Upper lobe of right lung (tissue), 1 donor: ENCODE measurements at places on chromosomes 7 and 10.
A peak's percentile ranks its signal among the peaks of the same experiment; 100 is the strongest.

DNA sequence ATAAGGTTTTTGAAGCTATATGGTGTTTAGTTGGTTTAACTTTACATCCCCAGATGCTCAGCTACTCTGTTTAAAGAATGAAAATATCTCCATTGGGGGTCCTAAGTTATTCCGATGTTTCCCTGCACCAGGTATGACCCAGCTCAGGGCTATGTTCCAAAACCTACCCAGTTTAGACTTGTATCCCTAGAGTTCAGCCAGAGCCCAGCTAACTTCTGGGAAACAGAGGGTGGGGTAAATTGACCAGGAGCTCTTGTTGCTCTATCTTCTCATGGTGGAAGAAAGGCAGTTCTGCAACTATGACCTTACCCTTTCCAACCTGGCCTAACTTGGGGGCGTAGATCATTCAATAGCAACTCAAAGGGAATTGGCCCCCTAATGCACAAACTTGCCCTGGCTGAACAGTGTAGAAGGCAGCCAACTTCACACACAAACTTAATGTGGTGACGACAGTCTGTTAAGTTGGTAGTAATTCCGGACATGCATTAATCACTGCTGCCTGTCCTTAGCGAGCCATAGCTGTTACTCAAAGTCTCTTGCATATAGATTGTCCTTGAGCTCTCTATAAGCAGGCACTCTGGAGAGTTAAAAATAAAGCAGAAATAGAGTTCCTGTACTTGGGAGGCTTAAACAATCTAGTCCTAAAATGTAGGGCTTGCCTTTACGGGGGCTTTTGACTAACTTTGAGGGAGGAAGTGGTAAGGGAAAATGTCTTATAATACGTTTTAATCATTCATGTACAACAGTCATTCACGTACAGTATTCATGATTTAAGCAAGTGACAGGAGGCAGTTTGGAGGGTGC is 5.3 kb upstream of the ZNRF2 start:
- no peak for DNase-seq

DNA sequence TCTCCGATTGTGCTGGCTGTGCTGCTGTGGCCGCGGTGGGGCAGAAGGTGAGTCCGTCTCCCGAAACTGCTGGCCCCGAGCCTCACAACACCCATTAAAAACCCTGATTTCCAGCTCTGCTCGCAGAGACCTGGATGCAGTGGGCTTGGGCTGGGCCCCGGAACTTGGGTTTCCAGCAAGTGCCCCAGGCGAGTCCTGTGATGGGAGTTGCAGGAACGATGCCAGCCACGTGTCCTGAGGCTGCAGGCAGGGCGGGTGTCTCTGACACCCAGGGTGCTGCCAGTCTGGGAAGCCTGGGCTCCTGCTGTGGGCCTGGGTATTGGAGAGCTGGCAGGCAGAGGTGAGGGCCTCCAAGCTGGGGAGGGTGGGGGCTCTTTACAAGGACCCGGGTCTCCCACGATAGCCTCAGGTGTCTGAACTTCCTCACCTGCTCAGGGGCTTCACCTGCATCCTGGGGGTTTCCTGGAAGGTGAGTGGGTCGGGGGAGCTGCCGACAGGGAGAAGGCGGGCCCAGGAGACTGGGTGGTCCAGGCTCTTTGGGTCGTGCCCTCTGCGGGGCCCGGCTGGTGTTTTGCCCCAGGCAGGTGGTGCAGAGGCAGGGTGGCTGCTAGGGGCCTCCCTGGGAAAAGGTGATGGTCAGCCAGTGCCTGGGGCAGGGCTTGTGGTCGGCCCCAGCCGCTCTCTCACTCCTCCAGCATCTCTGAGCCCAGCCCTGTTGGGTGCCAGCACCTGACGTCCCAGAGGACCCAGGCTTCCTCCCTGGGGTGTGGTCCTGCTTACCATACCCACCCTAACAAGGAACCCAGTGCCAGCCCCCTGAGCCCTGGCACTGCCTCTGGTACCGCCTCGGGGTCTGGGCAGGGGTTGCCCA is 180.3 kb downstream of the DNAJB6 start:
- DNase-seq = peak; percentile 57

GRCh38 chr10:78813998-78814399 is 254.8 kb upstream of the ZMIZ1 start:
- DNase-seq = no peak

- DNase-seq = no peak
Observed at GRCh38 chr10:75050149-75050919, 61.1 kb upstream of the SAMD8 start.

GRCh38 chr7:133742709-133743538 is 384.2 kb upstream of the LRGUK start:
- no peak for DNase-seq

DNA sequence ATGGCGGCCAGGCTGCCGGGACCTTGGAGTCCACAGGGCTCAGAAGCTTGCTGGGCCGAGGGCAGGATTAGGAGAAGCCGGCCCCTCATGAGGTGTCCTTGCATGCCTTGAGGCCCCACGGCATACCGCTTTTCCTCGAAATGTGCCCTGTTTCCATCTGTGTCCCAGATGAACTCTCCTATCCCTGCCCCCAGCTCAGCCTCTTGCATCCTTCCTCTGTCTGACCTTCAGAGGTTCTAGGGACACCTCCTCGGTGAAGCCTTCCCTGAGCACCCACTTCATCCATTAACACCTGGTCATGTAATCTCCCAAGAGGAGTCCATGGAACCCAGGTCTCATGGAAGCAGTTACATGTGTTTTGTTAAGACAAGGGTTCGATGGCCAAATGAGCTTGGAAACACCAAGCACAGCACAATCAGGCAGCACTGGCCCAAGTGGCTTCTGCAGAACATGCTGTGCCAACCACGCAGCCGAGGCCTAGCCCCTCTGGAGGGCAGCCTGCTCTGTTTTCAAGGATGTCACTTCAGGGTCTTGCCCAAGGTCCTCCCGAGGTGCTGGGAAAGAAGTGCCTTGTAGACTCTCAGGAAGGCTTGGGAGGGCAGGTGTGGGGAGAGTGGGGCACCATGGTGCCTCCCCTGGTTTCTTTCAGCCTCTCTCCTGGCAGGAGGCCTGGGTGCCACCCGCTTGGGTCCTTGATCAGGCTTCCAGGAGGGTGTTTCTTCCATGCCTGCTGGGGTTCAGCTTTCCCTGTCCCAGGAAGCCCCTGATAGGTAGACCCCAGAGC is 124.3 kb downstream of the NEURL1 start:
- no peak for DNase-seq
